ENCODE measurements at places on chromosomes 16 and 17.

DNA sequence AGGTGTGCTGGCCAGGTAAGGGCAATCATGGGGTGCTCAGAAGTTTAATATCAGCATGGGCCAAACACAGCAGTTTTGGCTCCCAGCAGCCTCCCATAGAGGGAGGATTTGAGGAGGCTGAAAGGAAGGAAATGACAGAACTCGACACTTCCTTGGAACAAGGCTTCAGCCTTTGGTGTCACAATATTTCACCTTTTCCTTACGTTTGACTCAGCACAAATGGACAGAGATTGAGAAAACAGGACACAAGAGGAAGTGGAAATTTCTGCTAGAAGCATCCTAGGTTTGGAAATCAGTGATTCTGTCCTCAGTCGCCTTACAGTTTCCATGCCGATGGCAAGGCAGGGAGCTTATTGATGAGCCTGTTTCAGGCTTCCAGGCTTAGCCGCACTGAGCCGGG is 181.4 kb downstream of the MAF start:
- DNase-seq, result no peak

DNA sequence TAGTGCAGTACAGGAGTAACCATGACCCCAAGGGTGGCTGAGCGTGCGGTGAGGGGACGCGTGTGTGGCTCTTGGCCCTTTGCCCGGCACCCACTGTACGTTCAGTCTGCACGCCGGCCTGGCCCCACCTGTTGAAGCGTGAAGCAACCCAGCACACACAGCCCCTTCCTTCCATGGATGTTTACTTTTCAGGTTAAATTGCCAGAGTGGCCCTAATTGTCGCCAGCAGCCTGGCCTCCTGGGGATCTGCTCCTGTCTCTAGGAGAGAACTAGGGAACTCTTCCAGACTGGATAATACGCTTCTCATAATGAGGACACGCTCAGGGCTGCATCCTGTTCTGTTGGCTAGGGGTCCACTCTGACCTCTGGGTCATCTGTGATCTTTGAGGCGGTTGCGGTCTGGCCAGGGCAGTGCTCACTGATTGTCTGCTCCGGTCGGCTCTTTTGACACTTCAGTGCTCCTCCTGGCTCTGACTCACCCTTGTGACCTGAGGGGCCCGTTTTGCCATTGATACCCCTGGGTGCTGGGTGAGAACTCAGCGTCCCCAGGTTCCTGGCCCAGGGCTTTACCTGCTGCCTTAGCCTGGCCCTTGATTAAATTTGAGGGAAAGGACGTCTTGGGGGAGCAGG is 27.7 kb downstream of the TPSG1 start:
- no peak for DNase-seq

DNA sequence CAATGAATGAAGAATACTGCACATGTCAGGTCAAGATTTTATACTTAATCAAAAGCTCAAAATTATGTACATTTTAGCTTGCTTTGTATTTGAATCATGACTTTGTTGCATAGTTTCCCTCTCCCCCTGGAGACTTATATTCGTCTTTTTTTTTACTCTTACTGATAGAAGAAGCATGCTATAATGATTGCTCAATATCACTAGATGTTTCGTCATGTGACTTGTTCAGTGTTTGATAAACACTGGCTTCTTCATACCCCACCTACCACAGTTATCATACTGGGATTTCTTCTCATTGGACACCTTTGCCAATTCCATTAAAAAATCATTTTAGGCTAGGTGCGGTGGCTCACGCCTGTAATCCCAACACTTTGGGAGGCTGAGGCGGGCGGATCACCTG is 148.7 kb downstream of the FTO start:
- DNase-seq, result no peak

- no peak for DNase-seq
These were observed 728.3 kb upstream of the CDH8 start for GRCh38 chr16:62764572-62764971.

DNA sequence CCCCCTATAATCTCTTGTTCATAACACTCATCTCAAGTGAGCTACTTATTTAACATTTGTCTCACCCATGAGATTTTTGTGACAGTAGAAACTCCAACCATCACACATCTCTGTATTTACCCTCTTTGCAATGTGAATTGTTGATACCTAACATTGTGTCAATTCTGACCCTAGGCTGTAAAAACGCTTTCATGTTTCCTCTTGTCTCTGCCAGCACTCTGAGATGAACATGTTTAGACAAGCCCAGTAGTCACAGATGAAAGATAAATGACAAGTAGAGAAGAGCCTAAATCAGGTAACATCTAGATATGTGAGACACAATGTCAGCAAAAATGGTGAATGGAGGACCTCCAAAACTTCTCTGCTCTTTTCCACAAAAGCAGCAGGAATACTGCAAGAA is 1254.5 kb upstream of the GOT2 start:
- no peak for DNase-seq

GRCh38 chr17:19454074-19454473 is 43.0 kb downstream of the RNF112 start:
- DNase-seq, result no peak

GRCh38 chr17:50279181-50279526 is 4.9 kb downstream of the TMEM92 start:
- no peak for DNase-seq

DNA sequence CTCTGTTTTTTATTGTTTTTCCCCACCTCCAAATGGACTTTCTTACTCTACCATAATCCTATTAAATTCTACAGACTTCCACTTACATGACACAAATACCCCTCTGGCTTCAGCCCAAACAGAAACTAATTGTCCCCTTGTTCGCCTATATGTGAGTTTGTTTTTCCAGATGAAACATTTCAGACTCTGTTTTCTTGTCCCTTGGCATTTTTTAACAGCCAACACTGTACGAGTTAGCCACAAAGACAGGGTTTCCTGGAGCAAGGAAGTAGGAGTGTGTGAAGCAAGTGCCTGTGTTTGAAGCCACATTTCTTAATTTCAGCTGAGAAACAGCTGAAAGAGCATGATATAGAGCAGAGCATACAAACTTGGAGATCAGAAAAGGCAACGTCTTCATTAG is 382.2 kb upstream of the CDH5 start:
- DNase-seq, result no peak

- no peak for DNase-seq
These were observed 14.3 kb downstream of the ZP2 start for GRCh38 chr16:21197112-21197511.

- DNase-seq, result no peak
These were observed 22.9 kb downstream of the COPZ2 start for GRCh38 chr17:48014595-48015111.

- DNase-seq, result peak; percentile 50
These were observed 2.2 kb downstream of the SNN start for GRCh38 chr16:11670171-11671131.

GRCh38 chr17:43342589-43342890 is 56.3 kb upstream of the ARL4D start:
- DNase-seq, result no peak

GRCh38 chr17:77841742-77842527 is 116.6 kb upstream of the TNRC6C start:
- DNase-seq, result no peak

- DNase-seq, result no peak
These were observed 12.1 kb downstream of the SCNN1G start for GRCh38 chr16:23194497-23195221.

DNA sequence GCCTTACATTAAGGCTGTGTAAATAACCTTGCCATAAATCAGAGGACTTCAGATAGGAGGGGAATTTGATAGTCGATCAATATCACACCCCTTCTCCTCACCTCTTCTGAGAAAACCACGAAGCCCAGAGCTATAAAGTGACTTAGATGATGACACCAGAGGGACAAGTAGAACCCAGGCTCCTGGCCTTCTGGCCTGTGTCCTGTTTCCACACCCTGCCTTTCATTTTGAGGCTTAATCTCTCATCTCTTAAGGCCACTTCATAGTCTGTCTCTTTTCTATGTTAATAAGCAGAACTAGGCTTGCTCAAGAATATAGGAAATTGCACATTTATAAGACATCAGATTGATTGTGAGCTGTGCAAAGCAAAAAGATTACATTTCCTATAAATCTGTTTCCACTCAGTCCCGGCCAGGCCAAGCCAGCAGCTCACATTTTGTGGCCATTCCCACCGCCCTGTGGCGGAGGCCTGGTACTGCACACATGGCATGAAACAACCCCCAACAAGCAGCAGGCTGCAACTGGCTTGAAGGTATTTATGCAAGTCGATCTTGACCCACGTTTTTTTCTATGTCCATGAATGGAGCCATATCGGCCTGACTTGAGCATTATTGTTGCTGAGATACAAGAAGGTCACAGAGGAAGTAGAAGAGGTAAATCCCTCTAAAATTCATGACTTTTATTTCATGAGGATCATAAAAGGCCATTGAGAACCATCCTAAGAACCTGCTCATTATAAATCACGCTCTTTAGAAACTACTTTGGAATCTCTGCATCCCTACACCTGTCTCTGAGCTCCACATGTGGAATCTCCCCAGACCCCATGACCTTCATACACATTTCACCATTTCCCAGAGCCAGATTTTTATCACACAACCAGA is 93.7 kb downstream of the PMP22 start:
- no peak for DNase-seq

DNA sequence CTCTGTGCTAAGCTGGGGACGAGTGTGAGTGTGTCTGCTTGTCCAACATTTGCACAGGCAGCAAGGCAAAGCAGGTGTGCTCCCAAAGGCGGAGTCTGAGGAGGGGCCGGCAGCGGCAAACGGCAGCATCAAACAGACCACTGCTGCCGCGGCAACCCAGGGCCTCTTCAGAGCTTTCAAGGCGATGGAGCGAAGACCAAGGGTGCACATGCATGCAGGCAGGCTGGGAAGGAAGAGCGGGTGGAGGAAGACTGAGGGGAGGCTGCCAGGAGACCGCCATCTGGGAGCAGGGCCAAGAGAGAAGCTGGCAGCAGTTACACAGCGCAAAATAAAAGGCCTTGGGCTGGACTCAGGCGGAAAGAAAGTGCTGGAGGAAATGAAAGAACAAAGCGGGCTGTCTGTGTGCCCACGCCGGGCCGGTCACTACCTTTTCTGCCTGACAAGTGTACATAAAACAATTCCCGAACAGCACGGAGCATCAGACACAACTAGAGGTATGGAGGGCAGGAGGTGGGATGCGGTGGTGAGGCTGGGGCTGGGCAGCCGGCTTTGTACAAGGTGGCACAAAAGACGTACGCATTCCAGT is 8.5 kb downstream of the TIMM22 start:
- DNase-seq, result no peak

GRCh38 chr17:45823598-45823997 is 21.1 kb upstream of the SPPL2C start:
- no peak for DNase-seq

- DNase-seq, result peak; percentile 90
These were observed 2.4 kb downstream of the SYNGR3 start for GRCh38 chr16:1991948-1992703.

- no peak for DNase-seq
These were observed 335.2 kb downstream of the SEC14L1 start for GRCh38 chr17:77476006-77476405.

DNA sequence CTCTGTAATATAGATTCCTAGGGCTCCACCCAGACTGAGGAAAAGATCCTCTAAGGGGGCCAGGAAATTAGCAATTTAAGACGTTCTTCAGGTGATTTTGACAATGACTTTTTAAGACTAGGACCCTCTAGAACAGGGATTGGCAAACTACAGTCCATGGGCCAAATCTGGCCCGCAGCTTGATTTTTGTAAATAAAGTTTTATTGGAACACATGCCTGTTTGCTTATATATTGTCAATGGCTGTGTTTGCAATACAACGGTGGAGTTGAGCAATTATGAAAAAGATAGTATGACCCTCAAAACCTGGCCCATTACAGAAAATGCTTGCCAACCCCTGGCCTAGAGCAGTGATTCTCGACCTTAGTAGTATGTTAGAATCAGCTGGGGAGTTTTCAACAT is 181.9 kb downstream of the SOX9 start:
- DNase-seq, result no peak

DNA sequence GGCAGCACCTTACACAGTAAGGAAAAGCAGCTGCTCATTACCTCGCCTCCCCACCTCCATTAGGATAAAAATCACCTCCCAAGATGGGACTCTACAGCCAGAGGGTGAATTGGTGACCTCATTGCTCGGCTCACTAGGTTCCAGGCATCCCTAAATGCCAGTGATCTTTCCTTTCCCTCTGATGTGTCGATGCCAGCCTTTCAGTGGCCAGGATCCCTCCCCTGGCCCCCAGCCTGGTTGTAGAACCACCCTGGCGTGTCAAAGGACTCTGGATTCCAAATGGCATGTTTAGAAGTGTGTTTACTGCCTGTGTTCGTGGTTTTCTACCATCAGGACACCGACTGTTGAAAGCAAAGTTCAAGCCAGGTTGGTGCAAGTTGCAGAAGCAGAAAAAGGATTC is 72.1 kb upstream of the LYRM9 start:
- no peak for DNase-seq

GRCh38 chr16:50696575-50697420 is 3.4 kb downstream of the NOD2 start:
- no peak for DNase-seq

DNA sequence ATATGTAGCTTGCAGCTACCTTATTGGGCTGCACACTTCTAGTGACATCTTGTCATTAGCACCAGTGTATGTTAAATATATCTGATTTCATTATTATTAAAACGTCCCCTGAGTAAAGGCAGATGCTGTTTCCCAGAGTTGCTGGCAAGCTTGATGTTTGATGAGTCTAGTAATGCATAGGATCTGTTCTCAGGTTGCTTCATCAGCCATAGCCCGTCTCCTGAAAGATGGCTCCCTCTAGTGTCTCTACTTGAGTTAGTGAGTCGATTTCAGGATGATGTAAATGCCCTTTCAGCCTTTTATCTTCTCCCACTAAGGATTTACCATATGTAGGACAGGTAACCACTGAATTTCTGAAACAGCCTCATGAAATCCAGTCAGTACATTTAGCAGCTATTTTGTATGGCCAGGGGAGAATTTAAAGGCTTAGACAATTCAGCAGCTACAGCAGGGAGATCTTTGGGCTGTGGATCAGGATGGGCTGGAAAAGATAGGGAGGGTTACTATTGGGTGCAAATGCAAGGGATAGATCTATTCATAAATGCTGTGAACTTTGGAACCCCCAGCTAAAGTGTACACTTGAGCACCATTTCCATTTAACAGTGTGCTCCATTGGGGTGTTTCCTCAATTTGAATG is 376.3 kb downstream of the CNTNAP4 start:
- DNase-seq, result no peak

- DNase-seq, result peak; percentile 10
These were observed at the start of gene EMP2 for GRCh38 chr16:10579965-10580882. Gene EMP2, minus strand, starts transcription at chr16:10580598. Its CDS starts 32,981 bp downstream, at chr16:10547617.

- no peak for DNase-seq
These were observed 8.0 kb upstream of the MYH2 start for GRCh38 chr17:10557422-10557821.

GRCh38 chr16:47970291-47970931 is 185.4 kb downstream of the ABCC12 start:
- no peak for DNase-seq

- no peak for DNase-seq
These were observed 71.0 kb downstream of the ARHGAP17 start for GRCh38 chr16:24944206-24944605.

DNA sequence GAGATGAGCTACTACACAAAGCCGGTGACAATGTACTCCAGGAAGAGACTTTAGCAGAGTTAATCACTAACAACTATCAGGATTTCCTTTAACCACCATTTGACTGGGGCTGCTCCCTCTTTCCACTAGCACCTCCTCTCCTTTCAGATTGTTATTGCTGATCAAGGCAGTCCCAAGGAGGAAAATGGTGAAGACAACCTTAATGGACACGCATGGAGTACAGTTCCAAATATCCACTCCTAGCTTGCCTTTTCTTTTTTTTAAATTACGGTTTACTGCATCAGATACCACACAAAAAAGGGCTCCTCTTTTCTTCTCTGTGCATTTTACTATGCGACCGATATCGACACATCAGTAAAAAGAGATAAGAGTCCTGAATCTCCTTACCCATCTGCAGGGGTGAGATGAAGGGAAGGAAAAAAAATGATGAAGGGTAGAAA is 30.9 kb downstream of the FAM222B start:
- no peak for DNase-seq

All from naive B cell (primary cell).